ENCODE measurements at places on chromosomes 3 and 15.

- no peak for DNase-seq
Observed at GRCh38 chr15:68377766-68378165, 54.2 kb downstream of the ITGA11 start.

GRCh38 chr3:37221407-37221806 lies 47.0 kb upstream of the LRRFIP2 start:
- no peak for DNase-seq

GRCh38 chr3:195106418-195106906 lies 164.5 kb downstream of the XXYLT1 start:
- DNase-seq, result peak; percentile 29

GRCh38 chr3:165212580-165212979 lies 16.4 kb upstream of the SLITRK3 start:
- DNase-seq, result no peak

DNA sequence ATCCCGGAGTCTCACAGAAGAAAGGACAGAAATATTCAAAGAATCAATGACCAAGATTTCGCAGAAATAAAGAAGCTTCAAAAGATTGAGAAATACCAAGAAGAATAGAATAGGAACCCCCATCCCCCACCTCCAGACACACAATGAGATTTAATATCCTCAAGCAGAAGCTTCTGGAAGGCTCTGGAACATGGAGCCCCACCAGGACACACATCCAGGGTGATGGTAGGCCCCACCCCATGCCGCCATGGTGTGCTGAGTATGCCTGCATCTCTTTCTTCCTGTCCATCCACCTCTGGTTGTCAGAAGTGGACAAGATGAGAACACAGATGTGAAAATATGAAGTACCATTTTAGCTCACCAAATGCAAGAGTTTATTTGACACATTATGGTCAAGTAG lies 19.3 kb downstream of the PRR23E start:
- DNase-seq, result no peak

GRCh38 chr3:150370999-150371398 lies 37.1 kb upstream of the TSC22D2 start:
- no peak for DNase-seq

GRCh38 chr3:39287216-39288164 lies 7.7 kb upstream of the CX3CR1 start:
- no peak for DNase-seq

- DNase-seq, result no peak
Observed at GRCh38 chr3:77718311-77718710, 678.4 kb downstream of the ROBO2 start.

GRCh38 chr3:190746531-190746930 lies 116.0 kb downstream of the GMNC start:
- no peak for DNase-seq

GRCh38 chr3:124272605-124273151 lies 280.8 kb upstream of the ROPN1 start:
- no peak for DNase-seq

DNA sequence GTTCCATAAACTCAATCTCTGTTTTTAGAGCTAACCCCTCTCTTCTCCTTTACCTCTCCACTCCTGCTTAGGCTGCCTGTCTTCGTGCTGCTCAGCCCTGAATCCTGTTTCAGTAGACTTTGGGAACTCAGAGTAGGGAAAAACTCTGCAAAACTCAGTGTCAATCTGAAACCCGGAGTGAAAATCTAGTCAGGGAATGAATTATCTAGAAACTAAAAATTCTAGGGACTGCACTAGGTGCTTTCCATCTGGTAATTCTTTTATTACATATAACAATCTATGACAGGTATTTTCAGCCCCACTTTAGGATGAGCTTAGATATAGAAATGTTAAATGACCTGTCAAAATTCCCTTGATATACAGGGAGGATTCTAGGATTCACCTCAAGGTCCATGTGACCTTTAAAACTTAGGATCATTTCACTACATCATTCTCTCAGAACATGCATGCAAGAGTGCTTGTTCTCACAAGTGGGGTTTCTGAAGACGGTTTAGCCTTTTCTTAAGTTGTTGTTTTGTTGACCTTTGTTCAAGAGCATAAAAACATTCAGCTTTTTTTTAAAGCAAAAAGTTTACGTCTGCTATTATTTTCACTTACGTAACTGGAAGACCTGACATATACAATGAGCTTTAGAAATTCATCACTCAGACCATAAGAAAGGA lies 108.2 kb upstream of the MBNL1 start:
- DNase-seq, result no peak

- DNase-seq, result no peak
Observed at GRCh38 chr3:190517687-190518086, 3.8 kb downstream of the IL1RAP start.

DNA sequence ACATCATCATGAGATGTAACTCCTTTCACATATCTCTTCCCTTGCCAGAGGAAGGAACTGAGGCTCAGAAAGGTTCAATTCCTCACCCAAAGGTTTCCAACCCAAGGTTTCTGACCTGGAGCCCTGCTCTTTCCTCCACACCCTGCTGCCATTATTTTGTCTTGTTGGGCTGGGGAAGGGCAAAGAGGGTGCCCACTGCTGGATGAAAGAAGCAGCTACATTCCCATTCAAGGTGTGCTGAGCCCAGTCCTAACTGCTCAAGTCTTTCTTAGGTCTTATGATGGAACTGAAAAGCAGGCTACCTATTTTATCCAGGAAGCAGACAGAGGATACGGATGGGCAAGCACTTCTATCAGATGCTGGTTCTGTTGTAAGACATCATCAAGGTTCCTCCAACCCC lies 258.0 kb upstream of the CTDSPL start:
- DNase-seq, result no peak

DNA sequence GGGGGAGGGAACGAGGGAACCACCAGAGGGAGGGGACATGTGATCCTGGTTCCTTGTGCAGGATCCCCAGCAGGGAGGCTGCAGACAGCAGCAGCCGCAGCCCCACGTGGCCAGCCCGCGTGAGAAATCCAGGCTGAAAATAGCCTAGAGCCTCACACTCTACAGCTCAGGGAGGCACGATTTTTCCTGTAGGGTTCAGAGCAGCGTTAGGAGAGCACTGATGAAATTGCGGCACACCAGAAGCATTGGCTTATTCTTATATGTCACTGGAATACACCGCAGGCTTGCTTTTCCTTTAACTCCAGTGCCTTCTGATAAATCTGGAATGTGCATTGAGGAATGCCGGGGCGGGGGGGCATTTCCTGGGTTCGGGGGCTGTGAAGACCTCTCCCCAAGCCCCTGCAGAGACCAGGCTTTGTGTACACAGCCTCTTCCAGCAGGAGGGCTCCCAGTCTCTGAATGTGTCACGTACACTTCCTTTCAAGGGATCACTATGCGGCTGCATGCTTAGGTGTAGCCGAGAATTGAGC lies 193.0 kb downstream of the ATP10A start:
- DNase-seq, result no peak

- DNase-seq, result no peak
Observed at GRCh38 chr3:184345317-184346144, 8.1 kb downstream of the FAM131A start.

- DNase-seq, result no peak
Observed at GRCh38 chr3:51297333-51297732, 87.8 kb upstream of the MANF start.

- DNase-seq, result peak; percentile 68
Observed at GRCh38 chr3:27312044-27312668, 57.0 kb downstream of the NEK10 start.

Data from fibroblast of the conjunctiva (primary cell).